ENCODE measurements at places on chromosomes 12 and 14. TPM values are rescaled to one million over a fixed set of nuclear protein-coding genes. Genes with fewer than 3 reads are reported as not detected.

Gene MFAP5
- not detected for polyA plus RNA-seq

Gene OR11H12
- polyA plus RNA-seq = not detected

Gene HOXC13
- not detected for polyA plus RNA-seq

Gene AQP6
- polyA plus RNA-seq = 0.31 TPM

GRCh38 chr12:24948420-24948756 is 513 bp downstream of the BCAT1 start:
- no peaks in the 10 kb centered on the region for H3K4me1 ChIP-seq
- DNase-seq = peak; percentile 23
- peak overlapping the region; percentile 24 for H3K4me3 ChIP-seq
- H3K36me3 ChIP-seq = no peaks in the 10 kb centered on the region

GRCh38 chr12:93852173-93852591 is 175.0 kb downstream of the CRADD start:
- DNase-seq = no peak
- no peak overlapping the region for H3K4me3 ChIP-seq
- H3K27ac ChIP-seq = no peak overlapping the region
- no peaks in the 10 kb centered on the region for H3K27me3 ChIP-seq

- H3K4me1 ChIP-seq = peaks cover 9% of the 10 kb centered on the region
- no peak for DNase-seq
- peaks cover 3% of the 10 kb centered on the region for H3K36me3 ChIP-seq
- H3K27me3 ChIP-seq = no peaks in the 10 kb centered on the region
- H3K4me3 ChIP-seq = no peak overlapping the region
These were observed 59.1 kb downstream of the DUSP16 start for GRCh38 chr12:12503384-12504078.

GRCh38 chr12:58528271-58528670 is 392.0 kb downstream of the LRIG3 start:
- H3K27me3 ChIP-seq = no peaks in the 10 kb centered on the region
- H3K27ac ChIP-seq = peak overlapping the region; percentile 53
- H3K36me3 ChIP-seq = no peaks in the 10 kb centered on the region
- DNase-seq = no peak

- no peaks in the 10 kb centered on the region for H3K36me3 ChIP-seq
- no peak overlapping the region for H3K27ac ChIP-seq
- peaks cover 2% of the 10 kb centered on the region for H3K4me1 ChIP-seq
- no peak overlapping the region for H3K4me3 ChIP-seq
- no peaks in the 10 kb centered on the region for H3K27me3 ChIP-seq
These were observed 192.2 kb upstream of the PELI2 start for GRCh38 chr14:55926007-55926406.

GRCh38 chr14:100085462-100085861 is 20.2 kb downstream of the EVL start:
- H3K36me3 ChIP-seq = peaks cover 7% of the 10 kb centered on the region
- H3K4me3 ChIP-seq = no peak overlapping the region
- H3K4me1 ChIP-seq = no peaks in the 10 kb centered on the region

- no peak overlapping the region for H3K27ac ChIP-seq
- no peaks in the 10 kb centered on the region for H3K36me3 ChIP-seq
- no peaks in the 10 kb centered on the region for H3K27me3 ChIP-seq
- no peak overlapping the region for H3K4me3 ChIP-seq
- DNase-seq = no peak
- no peaks in the 10 kb centered on the region for H3K4me1 ChIP-seq
These were observed 35.8 kb downstream of the NIN start for GRCh38 chr14:50795142-50795541.

GRCh38 chr12:3717283-3717898 is 35.5 kb downstream of the CRACR2A start:
- no peaks in the 10 kb centered on the region for H3K27me3 ChIP-seq
- no peak overlapping the region for H3K27ac ChIP-seq
- H3K36me3 ChIP-seq = no peaks in the 10 kb centered on the region
- no peak overlapping the region for H3K4me3 ChIP-seq
- DNase-seq = peak; percentile 66
- no peaks in the 10 kb centered on the region for H3K4me1 ChIP-seq

DNA sequence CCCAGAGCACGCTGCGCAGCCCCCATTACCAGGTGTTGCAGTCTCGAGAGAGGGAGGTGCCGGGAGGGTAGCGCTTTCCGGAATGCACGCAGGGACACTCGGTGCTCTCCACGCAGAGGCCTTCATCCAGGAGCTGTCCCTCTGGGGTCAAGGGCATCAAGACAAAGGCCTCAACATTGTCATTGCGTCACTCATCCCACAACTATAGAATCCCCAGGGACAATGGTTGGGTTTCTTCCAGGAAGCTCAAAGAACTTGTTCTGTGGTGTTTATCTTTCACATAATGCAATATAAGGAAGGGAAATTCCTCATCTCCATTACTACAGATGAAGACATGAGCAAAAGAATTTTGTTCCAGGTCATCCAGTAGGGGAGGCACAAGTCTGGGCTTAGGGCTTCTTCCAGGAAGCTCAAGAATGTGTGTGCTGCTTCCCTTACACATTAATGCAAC is 52.1 kb downstream of the VWF start:
- H3K27me3 ChIP-seq = no peaks in the 10 kb centered on the region
- DNase-seq = no peak
- H3K4me3 ChIP-seq = no peak overlapping the region
- H3K36me3 ChIP-seq = no peaks in the 10 kb centered on the region
- peaks cover 19% of the 10 kb centered on the region for H3K4me1 ChIP-seq

DNA sequence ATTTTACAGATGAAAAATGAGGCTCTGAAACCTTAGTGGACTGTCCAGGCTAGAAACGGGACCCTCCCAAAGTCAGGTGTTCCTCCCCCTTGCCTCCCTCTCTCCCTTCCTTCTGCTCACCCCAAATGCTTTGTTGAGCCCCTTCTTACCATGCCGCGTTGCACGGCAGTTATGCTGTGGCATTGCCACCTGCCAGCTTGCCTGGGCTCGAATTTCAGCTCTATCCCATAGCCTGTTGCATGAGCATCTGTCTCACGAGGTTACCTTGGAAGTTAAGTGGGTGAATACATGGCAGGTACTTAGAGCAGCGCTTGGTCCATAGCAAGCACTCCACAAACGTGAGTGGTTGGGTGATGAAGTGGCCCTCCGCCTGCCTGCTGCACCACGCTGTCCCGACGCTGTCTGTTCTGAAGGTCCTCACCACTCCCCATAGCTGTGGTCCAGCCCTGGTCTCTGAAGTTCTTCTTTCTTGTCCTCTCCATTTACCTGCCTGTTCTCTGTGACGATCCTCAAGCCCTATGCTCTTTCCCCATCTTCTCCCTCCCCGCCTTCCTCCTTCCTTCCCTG is 269.9 kb downstream of the CACNA1C start:
- H3K27ac ChIP-seq = no peak overlapping the region
- no peaks in the 10 kb centered on the region for H3K4me1 ChIP-seq
- H3K36me3 ChIP-seq = no peaks in the 10 kb centered on the region
- H3K27me3 ChIP-seq = no peaks in the 10 kb centered on the region
- DNase-seq = no peak
- H3K4me3 ChIP-seq = no peak overlapping the region

DNA sequence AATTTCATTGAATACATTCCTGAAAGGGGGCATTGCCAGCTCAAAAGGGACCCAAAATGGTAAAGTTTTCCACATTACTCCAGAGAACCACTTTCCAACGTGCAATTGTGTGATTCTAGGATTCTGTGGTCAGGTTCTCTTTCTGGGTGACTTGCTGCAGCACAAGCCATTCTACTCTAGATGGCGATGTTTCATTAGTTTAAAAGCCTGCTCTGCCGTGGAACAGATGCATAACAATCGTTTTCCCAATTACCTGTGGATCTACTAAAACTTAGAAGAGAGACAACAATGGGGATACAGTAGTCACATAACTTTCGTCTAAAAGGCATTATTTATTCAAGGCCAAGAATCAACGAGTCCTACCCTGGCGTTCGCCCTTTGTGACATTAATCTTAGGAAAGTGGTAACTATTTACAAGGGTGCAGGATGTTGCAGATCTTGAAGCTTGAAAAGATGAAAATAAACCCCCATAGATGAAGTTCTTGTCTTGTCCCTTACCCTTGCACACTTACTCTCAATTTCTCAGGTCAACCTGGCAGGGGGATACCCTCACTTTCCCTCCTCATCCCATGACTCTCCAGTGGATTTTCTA is 400.9 kb downstream of the SNAPC1 start:
- DNase-seq = peak; percentile 47
- H3K36me3 ChIP-seq = no peaks in the 10 kb centered on the region
- no peak overlapping the region for H3K27ac ChIP-seq
- no peak overlapping the region for H3K4me3 ChIP-seq

DNA sequence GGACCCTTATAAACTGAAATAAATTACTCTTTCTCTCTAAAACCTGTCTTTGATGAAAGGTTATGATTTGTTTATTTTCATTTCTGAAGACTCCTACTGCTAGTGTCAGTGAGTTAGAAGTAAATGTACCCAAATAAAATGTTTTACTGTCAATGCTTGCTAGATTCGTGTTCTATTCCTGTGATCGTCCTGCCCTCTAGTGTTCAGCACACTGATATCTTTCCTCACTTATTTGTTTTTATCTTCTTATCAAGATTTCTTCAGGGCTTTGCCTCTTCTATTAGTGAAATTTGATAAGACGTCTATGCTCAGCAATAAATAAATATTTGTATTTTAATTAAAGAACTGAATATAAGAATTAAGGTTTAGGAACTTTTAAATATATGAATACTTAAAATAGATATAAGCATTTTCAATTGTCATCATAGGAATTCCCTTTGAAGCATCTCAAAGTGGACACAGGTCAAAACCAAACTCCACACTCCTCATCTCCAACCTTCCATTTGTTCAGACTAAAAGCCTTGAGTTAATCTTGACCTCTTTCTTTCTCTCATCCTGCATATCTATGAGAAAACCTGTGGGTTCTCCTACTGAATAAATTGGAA is 75.8 kb downstream of the C12orf50 start:
- H3K36me3 ChIP-seq = no peaks in the 10 kb centered on the region
- no peaks in the 10 kb centered on the region for H3K27me3 ChIP-seq
- H3K4me3 ChIP-seq = no peak overlapping the region
- DNase-seq = peak; percentile 12

DNA sequence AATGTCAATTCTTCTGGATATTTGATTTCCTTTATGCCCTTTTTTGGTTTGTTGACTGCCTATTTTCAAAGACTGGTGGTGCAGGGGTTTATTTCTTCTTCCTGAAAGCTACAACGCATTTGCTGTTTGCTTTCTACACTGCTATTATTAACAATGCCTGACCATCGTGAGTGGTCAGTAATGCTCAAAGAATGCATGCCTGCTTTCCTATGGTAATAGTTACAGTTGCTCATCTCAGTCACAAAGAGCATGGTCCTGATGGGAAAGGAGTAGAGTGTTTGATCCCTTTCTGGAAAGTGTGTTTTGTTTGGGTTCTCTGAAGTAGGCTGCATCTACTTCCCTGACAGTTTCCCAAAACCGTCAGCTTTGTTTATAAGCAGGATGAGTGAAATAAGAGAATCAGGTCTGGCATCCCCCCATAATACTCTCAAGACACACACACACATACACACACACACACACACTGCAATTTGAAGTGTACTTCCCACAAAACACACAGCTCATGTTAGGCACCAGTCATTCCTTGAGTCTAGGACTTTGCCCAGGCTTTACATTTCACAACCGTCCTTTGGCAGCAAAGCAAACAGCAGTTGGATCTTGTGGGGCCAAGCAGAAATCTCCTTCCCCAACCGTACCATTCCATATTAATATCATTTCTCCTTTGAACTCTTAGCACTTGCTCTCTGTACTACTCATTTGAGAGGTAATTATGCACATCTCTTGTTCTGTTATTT is 56.6 kb downstream of the SUDS3 start:
- H3K4me1 ChIP-seq = peaks cover 4% of the 10 kb centered on the region
- H3K27me3 ChIP-seq = no peaks in the 10 kb centered on the region
- H3K36me3 ChIP-seq = no peaks in the 10 kb centered on the region

- no peaks in the 10 kb centered on the region for H3K4me1 ChIP-seq
- no peak for DNase-seq
- H3K4me3 ChIP-seq = no peak overlapping the region
- H3K36me3 ChIP-seq = no peaks in the 10 kb centered on the region
- no peaks in the 10 kb centered on the region for H3K27me3 ChIP-seq
- H3K27ac ChIP-seq = no peak overlapping the region
These were observed 76.3 kb downstream of the MYRFL start for GRCh38 chr12:69901221-69901905.

DNA sequence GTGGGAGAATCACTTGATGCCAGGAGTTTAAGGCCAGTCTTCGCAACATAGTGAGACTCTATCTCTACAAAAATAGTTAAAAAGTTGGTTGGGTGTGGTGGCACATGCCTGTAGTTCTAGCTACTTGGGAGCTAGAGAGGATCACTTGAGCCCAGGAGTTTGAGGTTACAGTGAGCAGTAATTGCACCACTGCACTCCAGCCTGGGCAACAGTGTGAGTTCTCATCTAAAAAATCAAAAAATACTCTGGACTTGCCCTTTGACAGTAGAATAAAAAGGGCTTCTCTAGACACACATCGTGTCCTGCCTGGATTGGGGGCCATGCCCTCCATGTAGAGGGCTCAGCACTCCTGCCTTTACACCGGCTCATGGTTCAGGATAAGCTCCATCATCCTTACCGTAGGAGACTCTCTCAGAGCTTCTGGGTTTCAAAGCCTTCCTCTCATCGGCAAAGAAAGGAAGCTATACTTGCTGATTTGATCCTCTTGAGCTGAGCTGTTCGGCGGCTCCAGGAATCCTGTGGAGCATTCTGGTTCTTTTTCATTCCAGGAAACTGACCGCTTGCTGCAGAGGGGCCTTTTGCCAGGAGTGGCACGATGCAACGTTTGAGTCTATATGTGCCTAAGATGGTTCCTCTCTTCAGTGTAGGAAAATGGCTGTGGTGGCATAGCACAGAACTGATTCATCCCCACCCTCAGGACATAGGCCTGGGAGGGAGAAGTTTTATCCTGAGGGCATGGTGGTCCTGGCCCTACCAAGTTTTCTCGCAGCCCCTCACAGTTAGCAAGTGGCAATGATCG is 29.6 kb downstream of the FLVCR2 start:
- no peak for DNase-seq
- no peak overlapping the region for H3K27ac ChIP-seq
- H3K4me3 ChIP-seq = no peak overlapping the region
- peaks cover 7% of the 10 kb centered on the region for H3K4me1 ChIP-seq

DNA sequence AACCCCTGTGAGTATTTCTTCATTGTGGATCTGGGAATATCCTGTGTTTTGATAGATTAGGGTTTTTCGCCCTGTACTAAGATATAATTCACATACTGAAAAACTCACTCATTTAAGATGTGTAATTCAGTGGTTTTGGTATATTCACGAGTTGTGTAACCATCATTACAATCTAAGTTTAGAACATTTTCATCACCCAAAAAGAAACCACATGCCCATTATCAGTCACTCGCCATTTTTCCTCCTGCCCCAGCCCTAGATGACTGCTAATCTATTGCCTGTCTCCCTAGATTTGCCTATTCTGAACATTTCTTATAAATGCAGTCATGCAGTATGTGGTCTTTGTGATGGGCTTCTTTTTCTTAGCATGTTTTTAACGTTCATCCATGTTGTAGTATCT is 67.9 kb upstream of the ATF1 start:
- H3K4me3 ChIP-seq = no peak overlapping the region
- no peak for DNase-seq
- H3K4me1 ChIP-seq = no peaks in the 10 kb centered on the region
- peaks cover 41% of the 10 kb centered on the region for H3K36me3 ChIP-seq

GRCh38 chr14:100303925-100304324 is 2.3 kb downstream of the SLC25A29 start:
- H3K4me3 ChIP-seq = no peak overlapping the region
- H3K4me1 ChIP-seq = peaks cover 19% of the 10 kb centered on the region
- H3K27ac ChIP-seq = no peak overlapping the region
- no peaks in the 10 kb centered on the region for H3K27me3 ChIP-seq
- DNase-seq = no peak

GRCh38 chr12:127489061-127489460 is 777.9 kb upstream of the TMEM132C start:
- H3K4me1 ChIP-seq = peaks cover 8% of the 10 kb centered on the region
- no peaks in the 10 kb centered on the region for H3K27me3 ChIP-seq
- no peaks in the 10 kb centered on the region for H3K36me3 ChIP-seq
- H3K27ac ChIP-seq = peak overlapping the region; percentile 76
- no peak overlapping the region for H3K4me3 ChIP-seq
